Posterior vena cava (tissue), 2 donors: ENCODE measurements at places on chromosomes 12 and 14. TPM values are rescaled to one million over a fixed set of nuclear protein-coding genes. Genes with fewer than 3 reads are reported as not detected.

ACTR10 gene
- total RNA-seq: 71.4 TPM

GRCh38 chr12:132099739-132100138 lies 44.4 kb downstream of the DDX51 start:
- no peak for DNase-seq

CARMIL3 gene
- total RNA-seq: 0.23 TPM

KICS2 gene
- 5.5 TPM for total RNA-seq

OR4K2 gene
- not detected for total RNA-seq

VPS33A gene
- total RNA-seq: 12.3 TPM

APOLD1 gene
- 45.1 TPM for total RNA-seq
